ENCODE measurements at places on chromosomes 16 and 17.

DNA sequence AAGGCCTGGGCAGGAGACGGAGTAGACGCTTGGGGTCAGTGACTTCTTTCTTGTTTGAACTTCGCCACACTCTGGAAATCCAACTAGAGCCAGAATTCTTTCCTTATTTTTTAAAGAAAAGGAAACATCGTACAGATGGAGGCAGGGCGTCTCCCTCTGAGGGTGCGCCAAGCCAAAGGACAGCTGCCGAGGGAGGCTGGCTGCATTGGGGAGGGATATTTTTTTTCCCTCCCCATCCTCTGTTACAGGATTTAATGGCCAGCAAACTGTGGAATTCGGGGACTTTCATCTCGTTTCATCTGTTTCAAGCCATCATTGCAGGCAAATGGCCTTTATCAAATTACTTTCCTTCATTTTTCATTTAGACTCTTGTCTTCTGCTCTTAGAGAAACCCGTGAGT lies 15.9 kb downstream of the CDK5R1 start:
- no peak for DNase-seq

DNA sequence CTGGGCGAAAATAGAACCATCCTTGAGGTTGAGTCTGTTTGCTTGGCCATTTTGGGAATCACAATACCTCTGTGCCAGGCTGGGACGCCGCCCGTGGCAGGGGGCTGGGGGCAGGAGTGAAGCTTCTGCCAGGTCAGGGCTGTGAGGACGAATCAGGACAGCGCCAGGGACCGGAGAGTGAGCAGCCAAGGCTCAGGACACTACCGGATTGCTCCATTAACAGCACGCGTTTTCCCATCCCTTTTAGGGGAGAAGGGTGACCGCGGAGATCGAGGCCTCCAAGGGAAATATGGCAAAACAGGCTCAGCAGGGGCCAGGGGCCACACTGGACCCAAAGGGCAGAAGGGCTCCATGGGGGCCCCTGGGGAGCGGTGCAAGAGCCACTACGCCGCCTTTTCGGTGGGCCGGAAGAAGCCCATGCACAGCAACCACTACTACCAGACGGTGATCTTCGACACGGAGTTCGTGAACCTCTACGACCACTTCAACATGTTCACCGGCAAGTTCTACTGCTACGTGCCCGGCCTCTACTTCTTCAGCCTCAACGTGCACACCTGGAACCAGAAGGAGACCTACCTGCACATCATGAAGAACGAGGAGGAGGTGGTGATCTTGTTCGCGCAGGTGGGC lies 23.4 kb downstream of the C1QTNF1 start:
- DNase-seq: no peak

DNA sequence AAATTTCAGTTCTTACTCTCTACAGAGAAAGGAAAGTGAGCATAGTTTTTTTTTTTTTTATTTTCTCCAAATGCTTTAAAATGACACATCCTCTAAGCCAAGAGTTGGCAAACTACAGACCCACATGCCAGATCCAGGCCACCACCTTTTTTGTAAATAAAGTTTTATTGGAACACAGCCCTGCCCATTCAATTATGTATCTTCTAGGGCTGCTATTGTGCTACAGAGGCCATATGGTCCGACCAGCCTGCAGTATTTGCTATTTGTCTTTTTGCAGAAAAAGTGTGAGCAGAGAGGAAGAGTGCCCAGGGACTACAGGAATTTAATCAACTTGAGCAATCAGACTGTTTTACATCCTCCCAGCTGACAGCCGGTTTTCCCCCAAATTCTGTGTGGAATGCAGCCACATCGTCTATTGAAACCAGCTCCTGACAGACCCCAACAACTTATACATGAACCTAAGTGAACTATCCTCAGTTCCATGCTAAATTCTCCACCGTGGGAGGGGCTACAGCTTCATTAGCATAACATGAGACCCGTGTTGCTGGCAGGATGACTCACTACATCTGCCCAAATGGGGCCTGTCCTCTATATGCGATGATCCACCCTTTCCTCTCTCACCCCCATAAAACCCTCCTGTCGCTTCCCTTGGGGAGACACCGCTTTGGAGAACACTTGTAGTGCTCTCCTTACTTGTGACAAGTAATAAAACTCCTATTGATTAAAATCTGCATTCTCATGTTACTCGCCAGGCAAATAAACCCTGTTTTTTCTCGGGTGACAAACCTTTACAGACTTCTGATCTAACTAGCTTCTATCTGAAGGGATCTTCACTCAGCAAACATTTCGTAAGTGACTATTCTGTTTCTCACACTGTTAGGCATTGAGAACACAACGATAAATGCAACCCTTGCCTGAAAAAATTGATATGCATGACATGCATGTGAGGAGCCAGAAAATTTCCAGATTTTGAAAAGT lies 149.4 kb upstream of the HS3ST3A1 start:
- DNase-seq: no peak

DNA sequence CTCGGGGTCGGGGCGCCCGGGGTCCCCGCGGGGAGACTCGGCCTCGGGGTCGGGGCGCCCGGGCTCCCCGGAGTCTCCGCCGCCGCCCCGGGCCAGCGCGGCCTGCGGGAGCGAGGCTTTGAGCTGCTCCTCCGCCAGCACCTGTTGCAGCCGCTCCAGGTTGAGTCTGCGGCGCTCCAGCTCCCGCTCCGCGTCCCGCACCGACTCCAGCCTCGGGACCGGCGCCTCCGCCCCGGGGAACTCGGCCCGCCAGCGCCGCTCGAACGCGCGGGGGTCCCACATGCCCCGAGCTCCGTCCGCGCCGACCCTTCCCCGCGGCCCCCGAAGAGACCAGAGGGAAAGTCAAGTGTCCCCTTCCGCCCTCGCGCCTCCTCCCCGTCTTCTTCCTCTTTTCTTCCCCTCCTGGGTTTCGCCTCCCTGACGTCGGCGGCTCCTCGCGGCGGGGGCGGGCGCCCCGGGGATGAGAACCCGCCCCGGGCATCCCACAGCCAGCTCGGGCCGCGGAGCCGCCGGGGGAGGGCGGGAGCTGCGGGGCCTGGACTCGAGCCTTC lies 40.8 kb upstream of the BHLHA9 start:
- peak; percentile 55 for DNase-seq

- DNase-seq: no peak
These were observed 453.3 kb downstream of the WWOX start for GRCh38 chr16:78552716-78553115.

DNA sequence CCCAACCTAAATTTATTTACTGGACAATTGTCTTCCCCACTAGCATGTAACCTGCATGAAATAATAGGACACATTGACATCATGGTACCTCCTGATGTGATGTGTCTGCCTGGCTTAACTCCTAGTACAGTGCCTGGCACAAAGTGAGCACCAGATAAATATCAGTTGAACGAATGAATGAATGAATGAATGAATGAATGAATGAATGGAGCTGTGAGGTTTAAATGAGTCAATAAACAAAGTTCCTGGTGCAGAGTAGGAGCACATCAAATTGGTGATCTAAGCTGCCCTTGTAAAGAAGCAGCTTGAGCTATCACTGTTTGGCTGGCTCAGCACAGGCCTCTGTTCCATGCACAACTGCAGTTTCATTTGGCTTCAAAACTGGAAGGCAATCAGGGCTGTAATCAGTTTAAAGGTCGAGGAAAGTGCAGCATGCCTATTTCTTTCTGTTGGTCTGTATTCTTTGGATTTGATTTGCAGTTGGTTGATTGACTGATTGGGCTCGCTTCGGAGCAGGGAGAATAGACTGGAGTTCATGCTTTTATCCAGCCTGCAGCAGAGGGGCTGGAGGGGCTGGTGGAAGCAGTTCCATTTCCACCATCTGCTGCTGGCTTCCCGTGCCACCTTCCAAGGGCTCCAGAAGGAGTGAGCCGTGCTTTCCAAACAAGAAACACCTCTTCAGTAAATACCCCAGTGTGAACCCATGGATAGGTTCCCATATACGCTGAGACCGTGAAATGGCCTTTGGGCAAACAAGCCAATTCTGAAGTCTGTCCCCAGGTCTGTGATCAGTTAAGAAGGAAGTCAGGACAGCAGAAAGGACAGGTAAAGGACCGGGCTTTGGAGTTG lies 54.6 kb downstream of the GPRC5B start:
- DNase-seq: no peak

- DNase-seq: peak; percentile 45
These were observed 11.0 kb upstream of the DPEP1 start for GRCh38 chr16:89602273-89602951.

GRCh38 chr17:44781551-44782325 lies 22.9 kb downstream of the ADAM11 start:
- no peak for DNase-seq

GRCh38 chr17:32546031-32546444 lies 59.2 kb downstream of the CDK5R1 start:
- no peak for DNase-seq

GRCh38 chr17:76248013-76248782 lies 7.9 kb upstream of the RNF157 start:
- no peak for DNase-seq

DNA sequence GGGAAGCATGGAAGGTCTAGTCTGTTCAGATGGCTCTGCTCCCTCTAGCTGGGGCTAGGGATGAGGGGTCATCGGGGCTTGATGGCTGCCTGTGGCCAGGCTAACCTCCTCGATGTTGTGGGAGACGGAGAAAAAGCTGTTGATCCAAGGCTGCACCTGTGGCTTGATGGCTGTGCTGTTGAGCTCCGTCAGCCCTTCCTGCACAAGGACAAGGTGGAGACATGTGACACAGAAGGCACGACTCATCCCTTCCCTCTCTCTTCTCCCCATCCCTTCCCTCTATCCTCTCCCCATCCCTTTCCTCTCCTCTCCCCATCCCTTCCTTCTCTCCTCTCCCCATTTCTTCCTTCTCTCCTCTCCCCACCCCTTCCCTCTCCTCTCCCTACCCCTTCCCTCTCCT lies 28.2 kb downstream of the FCSK start:
- DNase-seq: no peak

- DNase-seq: no peak
These were observed 662.5 kb upstream of the SALL1 start for GRCh38 chr16:51813609-51814008.

GRCh38 chr16:12061336-12062055 lies 85.0 kb downstream of the SNX29 start:
- no peak for DNase-seq

DNA sequence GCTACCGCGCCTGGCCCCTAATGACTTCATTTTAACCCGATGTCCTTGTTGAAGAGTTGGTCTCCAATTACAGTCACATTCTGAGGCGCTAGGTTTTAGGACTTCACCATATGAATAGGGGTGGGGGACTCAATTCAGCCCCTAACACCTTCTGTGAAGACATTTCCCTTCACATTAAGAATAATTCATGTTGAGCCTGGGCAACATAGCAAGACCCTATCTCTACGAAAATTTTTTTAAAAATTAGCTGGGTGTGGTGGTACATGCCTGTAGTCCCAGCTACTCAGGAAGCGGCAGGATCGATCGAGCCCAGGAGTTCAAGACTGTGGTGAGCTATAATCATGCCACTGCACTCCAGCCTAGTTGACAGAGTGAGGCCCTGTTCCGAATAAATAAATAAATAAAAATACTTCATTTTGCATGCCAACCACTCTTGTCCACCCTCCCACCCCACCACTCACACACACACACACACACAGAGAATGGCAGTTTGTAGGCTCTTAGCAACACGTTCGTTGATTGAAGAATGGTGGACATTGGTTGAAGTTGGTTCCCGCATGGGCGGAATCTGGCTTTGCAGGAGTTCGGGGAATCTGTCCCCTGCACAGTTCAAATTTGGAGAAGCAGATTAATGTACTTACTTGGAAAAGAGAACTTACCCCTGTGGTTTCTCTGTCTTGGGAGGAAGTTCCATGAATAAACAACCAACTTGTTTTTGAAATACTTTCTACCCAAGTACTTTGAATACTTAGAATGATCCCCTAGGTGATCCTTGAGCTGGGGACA lies 27.8 kb upstream of the TVP23A start:
- no peak for DNase-seq

DNA sequence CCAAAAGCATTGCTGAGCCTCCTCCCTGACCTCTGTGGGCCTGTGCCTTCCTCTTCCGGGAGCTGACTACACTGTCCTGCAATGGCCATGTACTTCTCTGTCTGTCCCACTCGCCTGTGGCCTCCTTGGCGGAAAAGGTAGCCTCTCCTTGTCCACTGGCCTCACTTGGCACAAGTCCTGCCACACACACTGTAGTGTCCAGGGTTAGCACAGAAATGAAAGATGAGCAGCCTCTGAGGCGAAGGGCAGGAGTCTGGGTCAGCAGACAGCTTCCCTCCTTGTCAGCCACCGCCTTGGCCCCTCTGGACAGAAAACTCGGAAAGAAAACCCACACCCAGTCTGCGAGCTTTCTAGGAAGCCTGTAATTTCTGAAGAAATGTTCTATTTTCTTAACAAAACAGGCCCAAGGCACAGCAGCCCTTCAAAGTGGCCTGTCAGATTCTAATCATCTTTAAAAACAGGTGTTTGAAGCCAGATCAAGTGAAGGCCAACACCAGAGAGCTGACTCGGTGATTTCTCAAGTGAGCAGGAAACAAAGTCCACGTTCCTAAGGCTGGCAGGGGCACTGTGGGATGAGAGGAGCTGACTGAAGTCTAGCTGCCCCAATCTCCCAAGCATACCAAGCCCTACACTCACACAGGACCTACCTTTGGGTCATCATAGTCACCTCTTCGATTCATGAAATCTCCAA lies 67.2 kb downstream of the GTF3C1 start:
- DNase-seq: no peak

- no peak for DNase-seq
These were observed 5.7 kb upstream of the SNAI3 start for GRCh38 chr16:88691924-88692560.

DNA sequence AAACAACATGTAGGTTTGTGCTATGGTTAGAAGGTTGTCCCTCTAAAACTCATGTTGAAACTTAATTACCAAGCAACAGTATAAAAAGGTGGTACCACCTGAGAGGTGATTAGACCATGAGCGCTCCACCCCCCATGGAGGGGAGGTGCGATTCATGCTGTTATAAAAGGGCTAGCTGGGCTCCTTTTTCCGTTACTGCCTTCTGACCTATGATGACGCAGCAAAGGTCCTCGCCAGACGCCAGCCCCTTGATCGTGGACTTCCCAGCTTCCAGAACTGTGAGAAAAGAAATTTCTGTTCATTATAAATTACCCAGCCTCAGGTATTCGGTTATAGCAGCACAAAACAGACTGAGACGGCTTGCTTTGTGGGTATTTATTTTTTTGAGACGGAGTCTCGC lies 167.8 kb downstream of the SNX29 start:
- no peak for DNase-seq
